ENCODE measurements at places on chromosomes 5 and 9.

- no peak for DNase-seq
Observed at GRCh38 chr5:1547655-1548054, 23.9 kb upstream of the LPCAT1 start.

DNA sequence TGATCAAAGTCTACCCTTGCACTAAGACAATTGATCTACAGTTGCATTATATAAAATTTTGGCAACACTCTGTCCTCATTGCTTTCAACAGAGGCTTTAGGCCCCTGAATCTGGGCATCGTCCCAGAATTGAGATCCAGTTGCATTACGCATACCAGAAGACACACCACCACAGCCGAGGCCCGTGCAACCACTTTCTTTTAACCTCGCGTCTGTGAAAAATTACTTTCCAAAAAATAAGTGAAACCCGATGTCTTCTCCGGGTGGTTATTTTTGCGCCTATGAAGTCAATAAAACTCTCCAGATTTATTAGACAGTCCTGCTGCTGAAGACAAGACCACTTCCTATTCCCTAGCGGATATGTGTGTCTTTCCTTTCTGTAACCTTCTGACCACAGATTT is 52.1 kb upstream of the NFIB start:
- DNase-seq = no peak

GRCh38 chr5:167361795-167362194 is 929.6 kb upstream of the WWC1 start:
- no peak for DNase-seq

- no peak for DNase-seq
Observed at GRCh38 chr5:98963019-98963418, 34.2 kb upstream of the CHD1 start.

DNA sequence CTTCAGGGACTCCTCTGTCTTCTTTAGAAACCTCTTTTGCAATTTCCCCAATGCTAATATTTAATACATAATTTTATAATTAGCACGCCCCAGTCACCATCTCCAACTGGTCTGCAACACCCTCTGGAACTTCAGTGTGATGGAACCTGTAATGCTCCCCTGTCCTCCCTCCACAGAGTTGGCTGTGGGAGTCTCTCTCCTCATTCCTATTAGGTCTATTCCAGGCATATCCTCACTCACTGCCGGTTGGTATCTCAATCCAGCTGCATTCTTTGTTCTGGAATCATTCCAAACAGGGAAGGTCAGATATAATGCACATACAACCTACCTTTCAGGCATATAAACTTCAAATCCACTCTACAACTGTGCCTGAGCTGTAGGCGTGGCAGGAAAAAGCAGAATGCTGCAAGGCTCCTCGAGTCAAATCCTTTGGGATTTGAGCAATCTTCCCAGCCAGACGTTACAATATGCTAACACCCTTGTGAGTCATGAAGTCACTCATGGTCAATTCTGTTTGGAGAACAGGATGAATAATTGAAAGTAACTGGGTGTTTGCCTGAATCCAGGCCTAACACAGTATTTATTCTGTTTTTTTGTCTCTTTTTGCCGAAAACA is 293.8 kb downstream of the CWC27 start:
- DNase-seq = no peak

DNA sequence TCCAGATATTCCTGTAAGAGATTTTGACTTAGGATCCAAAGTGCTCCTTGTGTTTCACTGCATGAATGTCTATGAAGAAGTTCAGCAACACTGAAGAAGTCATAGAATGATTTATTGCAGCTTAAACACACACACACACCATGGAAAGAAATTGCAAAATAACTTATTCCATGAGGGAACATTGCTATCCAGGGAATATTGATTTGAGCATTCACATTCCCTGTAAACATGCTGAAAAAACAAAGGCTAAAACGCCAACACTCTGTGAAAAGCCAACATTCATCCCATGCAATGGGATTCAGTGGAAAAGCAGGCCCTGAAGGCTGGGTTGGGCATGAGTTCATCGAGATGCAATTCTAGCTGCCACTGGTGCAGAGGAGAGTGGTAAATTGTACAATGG is 109.6 kb upstream of the CXCL14 start:
- DNase-seq = no peak

DNA sequence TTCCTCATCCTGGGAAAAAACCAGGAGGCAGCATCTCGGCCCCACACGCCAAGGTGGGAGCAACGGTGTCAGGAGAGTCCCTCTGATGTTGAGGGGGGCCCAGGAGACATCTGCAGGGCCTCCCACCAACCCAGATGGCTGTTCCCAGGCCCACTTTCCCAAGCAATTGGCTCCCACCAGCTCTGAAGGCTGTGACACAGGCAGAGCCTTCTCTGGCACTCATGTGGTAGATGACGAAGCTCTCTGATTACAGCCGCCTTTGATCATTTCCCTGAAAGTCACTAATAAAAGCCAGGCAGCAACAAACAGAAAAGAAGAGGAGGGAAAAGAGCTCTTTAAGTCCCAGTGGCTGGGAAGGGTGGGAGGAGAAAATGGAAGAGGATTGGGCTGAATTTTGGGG is 226.5 kb downstream of the CDK5RAP2 start:
- DNase-seq = no peak

DNA sequence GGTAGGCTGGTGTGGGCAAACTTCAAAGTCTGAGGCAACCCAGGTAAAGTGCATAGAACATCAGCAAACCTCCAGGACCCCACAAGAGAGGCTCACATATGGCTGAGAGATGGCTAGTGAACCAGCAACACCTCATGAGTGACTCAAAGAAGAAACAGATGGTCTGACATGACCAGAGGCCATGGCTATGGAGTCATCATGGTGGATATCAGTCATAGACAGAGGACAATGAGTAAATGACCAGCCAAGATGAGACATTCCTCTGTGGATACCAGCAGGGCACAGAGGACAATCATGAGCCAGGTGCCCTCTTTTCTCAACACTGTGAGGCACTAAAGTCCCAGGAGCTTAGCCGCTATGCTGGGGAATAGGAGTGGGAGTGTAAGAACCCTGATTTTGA is 180.8 kb downstream of the RASEF start:
- no peak for DNase-seq

GRCh38 chr5:163807781-163808180 is 302.4 kb downstream of the MAT2B start:
- DNase-seq = no peak

DNA sequence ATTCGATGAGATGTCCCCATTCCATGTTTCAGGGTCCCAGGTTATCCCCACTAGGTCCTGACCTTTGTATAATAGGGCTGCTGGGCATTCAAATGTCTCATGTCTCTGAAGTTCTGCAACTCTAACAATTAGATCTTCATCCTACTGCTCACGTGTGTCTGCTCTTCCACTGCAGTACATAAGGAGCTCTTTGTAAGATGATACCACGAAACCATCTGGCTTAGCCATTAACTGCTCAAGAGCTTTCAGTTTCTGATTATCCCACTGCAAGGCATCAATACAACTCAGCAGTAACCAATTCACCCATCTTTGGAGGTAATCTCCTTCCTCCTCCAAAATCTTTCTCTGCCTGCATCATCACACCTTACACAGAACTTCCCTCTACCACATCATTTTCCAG is 49.9 kb upstream of the PPP2CA start:
- DNase-seq = no peak

GRCh38 chr5:179568721-179569120 is 18.4 kb downstream of the RUFY1 start:
- no peak for DNase-seq

- no peak for DNase-seq
Observed at GRCh38 chr9:132109291-132109690, 29.6 kb upstream of the MED27 start.
